Activated T-cell treated with anti-CD3 and anti-CD28 coated beads for 4 hours (primary cell): ENCODE measurements at places on chromosomes 13 and 19.

DNA sequence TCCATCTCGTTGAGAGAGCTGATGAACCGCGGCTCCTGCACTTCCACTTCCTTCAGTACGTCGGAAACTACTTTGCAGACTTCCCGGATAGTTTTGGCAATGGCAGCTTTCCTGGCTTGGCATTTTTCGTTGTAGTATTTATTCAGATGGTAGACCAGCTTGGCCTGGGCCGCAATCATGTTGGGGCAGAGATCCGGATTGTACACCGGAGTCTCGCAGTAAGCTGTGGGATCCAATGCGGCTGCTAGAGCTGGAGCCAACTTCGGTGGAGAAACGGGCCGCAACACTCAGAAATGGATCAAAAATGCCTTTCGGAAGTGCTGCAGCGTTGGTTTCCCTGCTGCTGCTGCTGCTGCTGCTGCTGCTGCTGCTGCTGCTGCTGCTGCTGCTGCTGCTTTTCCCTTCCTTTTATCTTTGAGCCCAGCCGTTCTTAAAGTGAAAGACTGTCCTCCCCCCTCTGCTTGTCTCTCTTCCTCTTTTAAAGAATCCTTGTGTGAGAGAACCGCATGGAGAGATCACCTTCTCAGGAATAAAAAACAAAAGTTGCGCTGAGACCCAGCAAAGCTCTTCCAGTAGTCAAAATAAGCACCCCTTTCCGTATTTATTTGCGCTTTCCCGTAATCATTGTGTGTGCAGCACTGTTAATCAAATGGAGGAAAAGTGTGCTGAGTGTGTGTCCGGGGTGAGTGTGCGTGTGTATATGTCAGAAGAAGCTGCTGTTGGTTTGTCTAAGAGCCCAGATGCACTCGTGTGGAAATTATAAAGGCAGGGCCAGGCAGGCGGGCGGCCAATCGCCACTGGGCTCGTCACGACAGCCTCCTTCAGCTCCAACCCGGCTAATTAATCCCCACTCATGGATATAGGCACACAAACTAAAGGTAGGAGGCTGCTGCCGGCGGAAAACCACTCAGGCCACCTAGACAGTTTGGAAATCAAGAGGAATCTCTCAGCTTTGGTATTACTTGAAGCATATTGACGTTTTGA is at the start of gene MAB21L1:
TSS of gene MAB21L1 (minus strand) at position 730 of the 984 bp plus-strand sequence. CDS start at position 179, 551 bp downstream.
- no peak for DNase-seq

- no peak for DNase-seq
Measured at GRCh38 chr13:67133476-67133875, 96.7 kb downstream of the PCDH9 start.

DNA sequence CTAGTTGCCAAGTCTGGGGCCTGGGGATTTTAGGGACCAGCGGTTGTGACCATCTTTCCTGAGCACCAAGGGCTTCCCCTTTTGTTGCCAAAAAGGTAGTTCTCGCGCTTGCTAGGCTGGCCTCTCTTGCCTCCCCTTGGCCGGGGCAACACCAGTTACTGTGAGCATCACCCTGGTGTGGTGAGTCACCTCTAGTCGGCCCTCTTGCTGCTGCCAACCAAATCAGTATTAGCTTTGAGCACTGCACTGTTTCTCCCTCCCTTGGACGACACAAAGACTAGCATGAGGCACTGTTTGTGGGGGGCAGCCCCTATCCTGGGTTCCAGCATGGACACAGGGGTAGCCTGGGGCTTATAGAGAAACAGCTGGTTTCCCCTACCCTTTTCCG is 6.9 kb downstream of the SYDE1 start:
- no peak for DNase-seq

DNA sequence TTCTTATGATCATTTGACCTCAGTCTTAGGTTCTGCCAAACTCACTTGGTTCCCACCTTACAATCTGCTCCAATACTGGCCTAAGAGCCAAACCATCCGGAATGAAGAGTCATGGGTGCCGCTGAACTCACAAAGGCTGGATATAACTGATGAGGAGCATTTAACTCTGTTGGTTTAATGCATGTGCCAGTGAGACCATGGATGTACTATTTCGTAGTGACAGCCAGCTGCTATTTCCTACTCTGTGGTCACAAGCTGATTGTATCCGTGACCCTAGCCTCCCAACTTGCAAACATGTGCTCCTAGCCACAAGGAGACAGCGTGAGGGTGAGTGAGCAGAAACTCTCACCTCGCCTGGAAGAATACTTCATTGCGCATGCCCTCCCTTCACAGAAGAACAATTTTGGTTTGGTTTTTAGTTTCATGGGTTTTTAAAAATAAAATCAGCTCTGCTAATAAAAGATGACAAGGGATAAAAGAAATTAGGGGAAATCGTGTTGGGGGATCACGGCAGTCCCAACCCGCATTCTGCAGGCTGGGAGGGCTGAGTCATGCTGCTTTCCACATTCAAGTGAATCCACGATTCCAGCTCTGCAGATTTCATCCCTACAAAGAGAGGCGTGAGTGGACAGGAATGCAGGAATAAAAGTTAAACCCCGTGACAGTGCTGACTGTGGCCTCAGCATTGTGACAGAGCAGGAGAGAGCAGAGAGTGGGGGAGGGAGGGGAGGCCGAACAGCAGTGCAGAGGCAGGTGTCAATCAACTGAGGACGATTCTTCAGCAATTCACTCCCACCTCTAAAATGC is 66.8 kb upstream of the RAP2A start:
- DNase-seq, result no peak

GRCh38 chr19:27753622-27754021 is 1459.3 kb downstream of the UQCRFS1 start:
- no peak for DNase-seq

GRCh38 chr19:48102870-48103751 is 7.5 kb downstream of the PLA2G4C start:
- DNase-seq, result peak; percentile 18

DNA sequence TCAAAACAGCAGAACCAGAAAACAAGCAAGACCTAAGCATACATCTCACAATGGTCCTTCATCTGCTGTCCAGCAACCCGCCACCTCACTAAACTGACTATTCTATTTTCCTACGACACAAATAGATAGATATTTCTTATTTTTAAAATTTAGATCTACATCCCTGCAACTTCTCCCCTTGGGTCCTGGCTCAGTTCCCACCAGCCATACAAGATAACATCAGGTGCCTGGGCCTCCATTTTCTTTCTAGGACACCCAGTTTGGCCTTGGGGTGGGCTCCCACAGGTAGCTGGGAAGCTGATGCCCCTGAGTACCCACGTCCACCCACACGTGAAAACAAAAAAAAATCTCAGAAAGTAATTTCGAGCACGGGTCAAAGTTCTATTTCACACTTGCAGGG is 47.6 kb downstream of the TGDS start:
- DNase-seq, result no peak

DNA sequence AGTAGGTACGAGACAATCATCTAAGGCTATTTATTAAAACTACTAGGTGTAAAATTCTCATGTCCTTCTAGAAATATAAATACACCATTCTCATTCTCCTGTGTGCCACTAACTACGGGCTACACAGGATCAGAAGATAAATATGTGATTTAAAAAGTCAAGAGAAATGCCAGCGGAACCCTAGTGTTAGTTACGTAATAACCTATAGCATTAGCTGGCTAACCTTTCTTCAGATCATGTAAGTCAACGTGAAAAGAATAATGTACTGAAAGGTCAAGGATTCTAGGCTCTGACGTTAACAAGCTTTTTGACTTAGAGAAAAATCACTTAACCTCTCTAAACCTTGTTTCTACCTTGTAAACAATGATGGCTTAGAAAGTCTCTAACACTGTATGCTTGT is 121.8 kb downstream of the RGCC start:
- DNase-seq, result no peak

GRCh38 chr19:3669947-3670795 is 30.1 kb downstream of the PIP5K1C start:
- no peak for DNase-seq

DNA sequence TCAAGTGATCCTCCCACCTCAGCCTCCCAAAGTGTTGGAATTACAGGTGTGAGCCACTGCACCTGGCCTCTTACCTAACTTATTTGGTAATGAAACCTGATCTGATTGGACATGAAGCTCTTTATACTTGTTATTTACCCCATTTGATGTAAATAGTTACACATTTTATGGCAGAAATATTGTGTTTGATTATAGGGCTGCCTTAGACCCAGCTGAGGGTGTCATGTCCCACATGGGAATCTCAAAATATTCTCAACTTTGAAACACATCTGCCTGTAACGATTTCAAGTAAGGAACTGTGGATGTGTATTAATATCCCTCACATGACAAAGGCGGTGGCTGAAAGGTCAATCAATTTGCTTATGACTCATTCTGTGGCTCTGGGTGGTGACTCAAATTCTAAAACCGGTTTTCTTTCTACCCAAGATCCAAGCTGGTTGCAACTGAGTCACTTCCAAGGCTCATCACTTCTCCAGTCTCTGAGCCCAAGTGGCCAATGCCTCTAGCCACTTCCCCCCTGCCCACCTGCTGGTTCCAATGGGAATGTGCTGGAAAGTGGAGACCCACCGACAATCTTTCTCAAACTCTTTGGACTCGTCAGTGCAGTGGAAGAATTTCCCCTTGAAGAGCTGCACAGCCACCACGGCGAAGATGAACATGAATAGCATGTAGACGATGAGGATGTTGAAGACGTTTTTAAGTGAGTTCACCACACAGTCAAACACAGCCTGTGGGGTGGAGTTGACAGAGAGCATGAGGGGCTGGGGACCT is 110.9 kb downstream of the IER2 start:
- no peak for DNase-seq

GRCh38 chr13:32956595-32956933 is 59.7 kb upstream of the KL start:
- DNase-seq, result no peak

- DNase-seq, result no peak
Measured at GRCh38 chr13:44921931-44922758, 67.1 kb downstream of the NUFIP1 start.

DNA sequence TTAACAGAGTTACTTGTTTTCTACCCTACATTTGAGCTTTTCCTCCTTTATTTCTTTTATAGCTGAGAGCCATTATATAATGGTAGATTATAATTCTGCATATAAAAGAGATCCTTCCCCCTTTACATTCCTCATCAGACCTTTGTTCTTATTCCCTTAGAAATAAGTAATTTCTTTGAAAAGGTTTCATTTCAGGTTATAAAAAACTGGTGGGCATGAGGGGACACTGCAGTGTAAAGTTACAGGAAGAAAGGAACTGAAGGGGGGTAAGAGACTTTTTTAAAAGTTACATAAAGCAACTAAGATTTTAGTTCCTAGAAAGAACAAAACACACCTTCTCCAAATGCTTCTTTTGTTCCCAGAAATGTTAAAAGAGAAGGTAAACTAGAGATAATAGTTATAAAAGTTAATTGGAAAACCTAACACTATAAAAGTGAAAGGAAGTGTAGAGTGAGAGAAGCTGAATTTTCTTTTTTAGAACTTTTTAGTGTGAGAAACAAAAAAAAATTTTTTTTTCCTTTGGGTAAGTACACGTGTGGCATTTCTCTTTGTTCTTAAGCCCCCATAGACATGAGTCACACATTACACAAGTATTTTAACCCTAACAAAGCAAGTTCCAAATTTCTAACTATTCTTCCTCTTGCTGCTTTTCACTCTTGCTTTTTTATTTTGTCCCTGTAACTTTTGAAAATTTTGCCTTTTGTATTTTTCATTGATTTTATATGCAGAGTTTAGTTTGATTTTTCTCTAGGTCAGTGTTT is 106.4 kb upstream of the MLNR start:
- no peak for DNase-seq

- no peak for DNase-seq
Measured at GRCh38 chr13:49932868-49933267, 3.3 kb downstream of the SPRYD7 start.

DNA sequence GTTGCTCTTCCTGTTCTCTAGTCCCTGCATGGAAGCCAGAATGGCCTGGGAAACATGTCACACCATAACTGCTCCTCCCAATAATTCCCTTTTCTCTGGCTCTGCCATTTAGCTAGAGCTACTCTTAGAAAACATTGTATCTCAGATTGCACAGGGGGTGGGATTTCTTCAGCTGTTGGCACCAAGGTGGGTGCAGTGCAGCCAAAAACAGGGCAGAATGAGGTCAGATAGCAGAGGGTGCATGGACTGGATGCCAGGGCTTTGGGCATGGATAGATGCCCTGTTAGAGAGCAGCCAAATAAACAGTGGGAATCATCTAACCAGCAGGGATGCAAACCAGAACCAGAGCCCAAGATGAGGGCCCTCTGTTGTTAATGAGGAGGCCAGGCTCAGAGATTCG is 4.9 kb upstream of the AMER2 start:
- DNase-seq, result no peak

DNA sequence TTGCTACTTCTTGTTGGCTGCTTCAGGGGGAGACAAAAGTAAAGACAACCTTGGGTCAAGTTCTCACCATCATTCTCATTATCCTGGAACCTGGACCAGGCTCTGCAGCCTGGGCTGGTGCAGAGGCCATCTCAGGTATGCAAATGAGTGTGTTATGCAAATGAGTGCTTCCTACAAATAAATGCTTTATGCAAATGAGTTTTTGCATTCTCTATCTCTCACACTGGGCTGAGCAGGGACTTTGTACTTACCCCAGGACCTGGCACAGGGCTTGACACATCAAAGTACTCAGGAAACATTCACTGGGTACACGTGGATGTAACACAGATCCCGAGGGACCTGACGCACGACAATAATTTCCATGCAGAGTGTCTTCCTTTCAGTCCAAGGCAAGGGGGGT is 103.0 kb downstream of the DNAJC15 start:
- no peak for DNase-seq

GRCh38 chr19:57813919-57814504 is 701 bp downstream of the ZNF552 start:
- no peak for DNase-seq

DNA sequence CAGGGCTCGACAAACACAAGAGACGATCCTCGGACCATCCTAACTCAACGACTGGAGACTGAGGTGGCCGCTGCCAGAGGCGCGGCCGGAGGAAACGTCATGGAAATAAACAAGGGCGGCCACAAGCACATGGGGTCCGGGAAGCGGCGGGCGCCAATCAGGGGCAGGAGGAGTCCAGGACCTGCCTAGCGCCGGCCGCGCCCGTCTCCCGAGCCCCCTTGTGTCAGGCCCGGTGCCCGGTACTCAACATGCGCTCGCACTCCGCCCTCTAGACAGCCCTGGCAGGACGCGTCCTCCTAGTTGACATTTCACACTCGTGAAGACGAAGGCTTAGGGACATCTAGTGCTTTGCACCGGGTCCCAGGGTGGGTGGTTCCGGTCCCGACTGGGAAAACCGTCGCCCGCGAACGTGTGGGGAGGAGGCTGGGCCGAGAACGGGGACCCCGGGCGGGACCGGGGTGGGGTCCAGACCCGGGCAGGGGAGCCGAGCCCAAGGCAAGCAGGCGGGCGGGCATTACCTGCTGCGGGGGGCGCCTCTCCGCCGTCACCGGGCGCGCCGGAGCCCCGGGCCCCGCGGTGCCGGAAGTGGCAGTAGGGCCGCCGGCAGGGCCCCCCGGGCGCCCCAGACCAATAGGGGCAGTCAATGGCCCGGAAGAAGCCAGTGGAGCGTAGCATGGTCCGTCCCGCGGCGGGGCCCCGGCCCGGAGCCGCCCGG is 442 bp downstream of the REXO1 start:
- no peak for DNase-seq
